GM23338 (cell line): ENCODE measurements at places on chromosomes 3 and 15. TPM values are rescaled to one million over a fixed set of nuclear protein-coding genes. Genes with fewer than 3 reads are reported as not detected.
A peak's percentile ranks its signal among the peaks of the same experiment; 100 is the strongest.

The ZNF774 gene
- 1.5 and 1.8 TPM in 2 replicates for total RNA-seq

The MAP1A gene
- total RNA-seq, result 2.0 and 2.3 TPM in 2 replicates

- H3K4me1 ChIP-seq, result peaks cover 13% of the 10 kb centered on the region
- no peaks in the 10 kb centered on the region for H3K27me3 ChIP-seq
- H3K4me3 ChIP-seq, result no peak overlapping the region
- DNase-seq, result no peak
- no peaks in the 10 kb centered on the region; the same call in 1 of the 2 replicates for H3K36me3 ChIP-seq
These were observed 275.4 kb downstream of the NEK10 start for GRCh38 chr3:27093771-27094170.

DNA sequence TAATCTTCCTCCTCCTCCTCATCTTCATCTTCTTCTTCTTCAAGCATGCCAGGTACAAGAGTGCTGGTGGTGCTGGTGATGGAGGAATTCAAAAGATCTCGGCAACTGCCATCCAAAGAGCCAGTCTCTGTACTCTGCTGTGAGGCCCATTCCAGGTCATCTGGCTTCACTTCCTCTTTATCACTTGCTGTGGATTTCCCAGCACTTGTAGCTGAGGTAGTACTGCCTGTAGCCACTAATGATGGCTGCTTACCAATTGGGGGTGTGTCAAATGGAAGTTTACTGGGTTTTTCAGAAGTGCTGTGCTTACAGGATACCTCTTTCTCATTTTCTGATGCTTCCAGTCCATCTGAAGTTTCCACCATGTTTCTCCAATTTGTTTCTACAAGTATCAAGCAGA is 28.8 kb upstream of the SHC4 start:
- H3K27me3 ChIP-seq, result no peaks in the 10 kb centered on the region
- H3K27ac ChIP-seq, result no peak overlapping the region
- H3K4me1 ChIP-seq, result no peaks in the 10 kb centered on the region
- H3K4me3 ChIP-seq, result no peak overlapping the region
- peaks cover 18% of the 10 kb centered on the region for H3K36me3 ChIP-seq
- no peak for DNase-seq

DNA sequence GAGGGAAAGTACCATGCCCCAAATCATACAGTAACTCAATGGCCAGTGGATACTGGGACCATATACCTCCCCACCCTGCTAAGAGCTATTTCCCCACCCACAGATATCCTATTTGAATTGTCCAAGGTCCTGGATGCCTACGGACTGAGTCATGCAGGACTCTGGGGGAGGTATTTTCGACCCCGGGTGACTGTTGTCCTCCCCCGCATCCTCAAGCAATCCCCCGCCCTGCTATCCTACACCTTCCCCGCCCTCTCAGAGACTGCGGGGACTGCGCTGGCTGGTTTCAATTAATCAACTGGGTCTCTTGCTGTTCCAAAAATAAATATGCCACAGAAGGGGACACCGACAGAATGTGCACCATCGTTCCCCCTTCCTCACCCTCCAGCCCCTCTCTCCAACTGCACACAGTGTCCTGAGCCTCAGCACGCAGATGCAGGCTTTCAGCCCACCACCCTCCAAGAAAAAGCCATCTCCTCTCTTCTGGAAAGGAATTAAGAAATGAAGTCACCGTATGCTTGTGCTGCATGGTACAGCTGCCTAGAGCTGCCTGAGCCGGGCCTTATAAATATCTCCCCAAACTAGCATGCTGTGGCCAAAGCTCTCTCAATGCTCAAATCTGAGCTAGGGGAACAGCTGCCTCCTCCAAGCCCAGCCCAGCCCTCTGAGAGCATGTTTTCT is 8.1 kb downstream of the CAV3 start:
- H3K4me3 ChIP-seq, result peak overlapping the region; percentile 41
- no peaks in the 10 kb centered on the region for H3K36me3 ChIP-seq
- H3K4me1 ChIP-seq, result peaks cover 25% of the 10 kb centered on the region
- H3K27me3 ChIP-seq, result no peaks in the 10 kb centered on the region
- DNase-seq, result peak; percentile 85
- H3K27ac ChIP-seq, result no peak overlapping the region

- DNase-seq, result peak; percentile 63
- H3K27me3 ChIP-seq, result peaks cover 17% of the 10 kb centered on the region
- no peak overlapping the region for H3K4me3 ChIP-seq
These were observed 20.2 kb upstream of the CFAP161 start for GRCh38 chr15:81113861-81114291.
